Astrocyte (in vitro differentiated cells and primary cell): ENCODE measurements at places on chromosomes 2 and 18.

DNA sequence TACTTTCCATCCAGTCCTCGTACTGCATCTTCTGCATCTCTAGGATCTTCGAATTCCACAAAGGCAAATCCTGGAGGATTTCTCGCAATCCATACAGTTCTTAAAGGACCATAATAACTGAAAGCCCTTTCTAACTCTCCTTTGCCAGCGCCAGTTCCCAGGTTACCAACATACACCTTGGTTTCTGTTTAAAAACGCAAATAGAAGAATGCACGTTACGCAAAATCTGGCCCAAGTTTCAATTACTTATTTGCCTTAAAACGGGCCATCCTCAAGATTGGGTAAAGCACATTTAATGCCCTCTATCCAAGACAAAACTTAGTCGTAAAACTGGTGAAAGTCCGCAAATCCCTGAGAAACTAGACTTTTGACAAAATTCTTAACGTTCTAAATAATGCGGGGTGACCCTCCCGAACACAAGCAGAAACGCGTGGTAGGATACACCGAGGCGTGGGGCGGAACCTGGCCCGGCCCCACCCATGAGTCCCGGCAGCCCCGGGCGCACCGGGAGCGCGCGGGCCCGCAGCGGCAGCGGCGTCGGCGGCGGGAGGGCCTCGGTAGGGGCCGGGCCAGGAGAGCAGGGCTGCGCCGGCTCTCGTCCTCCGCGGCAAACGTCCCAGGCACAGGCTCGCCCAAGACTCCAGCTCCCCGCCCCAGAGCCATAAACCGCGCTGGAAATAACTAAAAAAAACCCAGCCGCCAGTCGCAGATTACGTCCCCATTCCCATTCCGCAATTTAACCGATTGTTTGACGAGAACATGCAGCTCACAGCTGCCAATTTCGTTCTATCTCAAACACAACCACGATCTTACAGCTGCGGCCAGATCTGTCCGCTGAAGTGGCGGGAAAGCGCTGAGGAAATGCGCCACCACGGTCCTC is 910 bp downstream of the SRSF7 start:
- peaks cover 16% of the 10 kb centered on the region for H3K4me1 ChIP-seq
- peaks cover 43% of the 10 kb centered on the region for H3K36me3 ChIP-seq
- no peak for DNase-seq
- peak overlapping the region; percentile 99 for H3K4me3 ChIP-seq

DNA sequence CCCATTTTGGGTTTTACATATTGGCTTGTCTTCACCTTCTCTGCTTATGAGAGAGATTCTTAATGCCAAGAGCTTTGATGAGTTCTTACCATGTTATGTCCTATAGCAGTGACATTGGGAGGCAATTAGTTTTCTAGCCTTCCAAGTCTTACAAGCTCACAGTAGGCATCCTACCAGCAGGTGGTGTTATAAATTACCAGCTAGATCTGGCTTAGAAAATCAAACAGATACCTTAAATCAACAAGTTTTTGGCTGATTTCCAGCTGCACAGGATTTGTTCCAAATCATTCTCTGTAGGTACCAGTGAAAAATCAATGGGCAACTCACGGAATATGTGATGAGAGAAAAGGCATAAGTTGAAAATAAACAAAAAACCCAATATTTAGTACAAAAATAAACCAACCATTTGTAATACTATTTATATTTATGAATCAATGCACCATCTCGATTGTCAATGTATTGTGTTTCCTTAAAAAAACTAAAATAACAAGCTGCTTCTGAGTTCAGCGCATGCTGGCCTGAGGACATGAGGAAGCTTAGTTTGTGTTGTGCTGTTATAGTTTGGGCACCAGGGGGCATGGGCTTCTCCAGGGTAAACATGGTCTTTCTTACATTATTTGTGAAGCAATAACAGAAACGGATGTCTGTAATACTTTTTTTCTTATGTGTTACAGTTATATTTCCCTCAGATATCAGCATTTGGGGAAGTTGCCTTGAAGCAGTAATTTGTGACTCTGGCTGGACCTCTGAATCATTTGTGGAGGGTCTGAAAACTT is 34.1 kb upstream of the NXPH2 start:
- no peak for DNase-seq
- H3K4me1 ChIP-seq: no peaks in the 10 kb centered on the region
- no peaks in the 10 kb centered on the region for H3K36me3 ChIP-seq
- H3K27ac ChIP-seq: no peak overlapping the region
- H3K4me3 ChIP-seq: no peak overlapping the region

- DNase-seq: no peak
- no peaks in the 10 kb centered on the region for H3K36me3 ChIP-seq
- H3K27me3 ChIP-seq: no peaks in the 10 kb centered on the region
- H3K4me1 ChIP-seq: peaks cover 12% of the 10 kb centered on the region
- no peak overlapping the region for H3K4me3 ChIP-seq
- H3K27ac ChIP-seq: no peak overlapping the region
These were observed 69.9 kb downstream of the LIMS1 start for GRCh38 chr2:108604196-108604595.

GRCh38 chr2:213253162-213253561 is 31.1 kb upstream of the SPAG16 start:
- no peak overlapping the region for H3K4me3 ChIP-seq
- no peaks in the 10 kb centered on the region for H3K36me3 ChIP-seq
- no peaks in the 10 kb centered on the region for H3K27me3 ChIP-seq

GRCh38 chr2:47094511-47095142 is 60.5 kb downstream of the STPG4 start:
- no peaks in the 10 kb centered on the region for H3K36me3 ChIP-seq
- H3K4me3 ChIP-seq: no peak overlapping the region
- peak; percentile 38 for DNase-seq
- H3K27me3 ChIP-seq: no peaks in the 10 kb centered on the region

GRCh38 chr2:206150168-206150567 is 9.1 kb downstream of the NDUFS1 start:
- H3K27ac ChIP-seq: no peak overlapping the region
- H3K27me3 ChIP-seq: no peaks in the 10 kb centered on the region
- no peak overlapping the region for H3K4me3 ChIP-seq
- peaks cover 41% of the 10 kb centered on the region for H3K36me3 ChIP-seq
- no peaks in the 10 kb centered on the region for H3K4me1 ChIP-seq

DNA sequence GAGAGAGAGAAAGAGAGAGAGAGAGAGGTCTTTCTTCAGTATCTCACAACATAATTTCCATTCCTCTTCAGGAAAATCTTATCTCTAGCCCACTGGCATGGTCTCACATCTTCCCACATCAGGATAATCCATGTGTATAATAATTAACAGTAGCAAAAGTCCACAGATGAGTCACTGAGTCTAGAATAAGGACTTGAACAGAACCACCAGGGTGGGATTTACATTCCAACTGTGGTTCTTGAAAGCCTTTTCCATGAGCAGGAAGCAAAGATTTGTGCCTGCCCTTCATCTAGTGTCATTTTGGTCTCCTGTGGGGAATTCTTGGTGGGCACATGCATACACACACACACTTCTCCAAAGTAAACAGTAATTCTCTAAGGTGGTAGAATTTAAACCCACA is 107.1 kb upstream of the TCF4 start:
- no peaks in the 10 kb centered on the region for H3K36me3 ChIP-seq
- no peaks in the 10 kb centered on the region for H3K4me1 ChIP-seq
- H3K27me3 ChIP-seq: no peaks in the 10 kb centered on the region
- H3K27ac ChIP-seq: no peak overlapping the region

- no peaks in the 10 kb centered on the region for H3K36me3 ChIP-seq
- no peak for DNase-seq
- H3K27ac ChIP-seq: no peak overlapping the region
- H3K27me3 ChIP-seq: no peaks in the 10 kb centered on the region
- no peak overlapping the region for H3K4me3 ChIP-seq
These were observed 167.1 kb upstream of the KYNU start for GRCh38 chr2:142710336-142710735.

DNA sequence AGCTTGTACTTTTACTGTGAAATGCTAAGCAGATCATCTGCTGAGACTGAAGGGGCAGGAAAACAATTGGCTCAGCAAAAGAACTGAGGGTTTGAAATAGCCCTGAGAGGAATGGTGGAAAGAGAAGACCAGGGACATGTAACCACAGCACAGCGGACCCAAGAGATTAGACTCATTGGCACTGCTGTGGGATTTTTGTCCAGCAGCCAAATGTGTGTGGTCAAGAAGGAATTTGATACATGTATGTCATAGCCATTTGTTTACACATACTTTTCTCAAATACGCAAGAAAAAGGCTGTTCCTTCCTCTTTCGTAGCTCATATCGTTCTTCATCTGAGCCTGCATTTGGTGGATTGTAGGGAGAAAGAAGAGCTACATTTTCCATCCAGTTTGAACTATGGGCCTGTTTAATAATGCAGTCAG is 73.8 kb downstream of the TRABD2A start:
- peaks cover 14% of the 10 kb centered on the region for H3K4me1 ChIP-seq
- H3K36me3 ChIP-seq: no peaks in the 10 kb centered on the region
- peak; percentile 99 for DNase-seq
- H3K27ac ChIP-seq: peak overlapping the region; percentile 56
- no peak overlapping the region for H3K4me3 ChIP-seq

GRCh38 chr2:11342551-11343367 is 1.7 kb downstream of the ROCK2 start:
- peaks cover 8% of the 10 kb centered on the region for H3K4me1 ChIP-seq
- H3K36me3 ChIP-seq: no peaks in the 10 kb centered on the region
- DNase-seq: peak; percentile 72
- peak overlapping the region; percentile 74 for H3K4me3 ChIP-seq

GRCh38 chr2:219508971-219509779 is 5.1 kb upstream of the ASIC4 start:
- no peak overlapping the region for H3K27ac ChIP-seq
- H3K4me3 ChIP-seq: no peak overlapping the region
- peaks cover 26% of the 10 kb centered on the region for H3K27me3 ChIP-seq
- H3K36me3 ChIP-seq: no peaks in the 10 kb centered on the region
